ENCODE measurements at places on chromosomes 13 and 19.
A peak's percentile ranks its signal among the peaks of the same experiment; 100 is the strongest.

- DNase-seq: peak; percentile 77
These were observed 845.3 kb downstream of the DIAPH3 start for GRCh38 chr13:59318320-59318930.

- no peak for DNase-seq
These were observed 91.7 kb downstream of the SERP2 start for GRCh38 chr13:44465318-44465717.

DNA sequence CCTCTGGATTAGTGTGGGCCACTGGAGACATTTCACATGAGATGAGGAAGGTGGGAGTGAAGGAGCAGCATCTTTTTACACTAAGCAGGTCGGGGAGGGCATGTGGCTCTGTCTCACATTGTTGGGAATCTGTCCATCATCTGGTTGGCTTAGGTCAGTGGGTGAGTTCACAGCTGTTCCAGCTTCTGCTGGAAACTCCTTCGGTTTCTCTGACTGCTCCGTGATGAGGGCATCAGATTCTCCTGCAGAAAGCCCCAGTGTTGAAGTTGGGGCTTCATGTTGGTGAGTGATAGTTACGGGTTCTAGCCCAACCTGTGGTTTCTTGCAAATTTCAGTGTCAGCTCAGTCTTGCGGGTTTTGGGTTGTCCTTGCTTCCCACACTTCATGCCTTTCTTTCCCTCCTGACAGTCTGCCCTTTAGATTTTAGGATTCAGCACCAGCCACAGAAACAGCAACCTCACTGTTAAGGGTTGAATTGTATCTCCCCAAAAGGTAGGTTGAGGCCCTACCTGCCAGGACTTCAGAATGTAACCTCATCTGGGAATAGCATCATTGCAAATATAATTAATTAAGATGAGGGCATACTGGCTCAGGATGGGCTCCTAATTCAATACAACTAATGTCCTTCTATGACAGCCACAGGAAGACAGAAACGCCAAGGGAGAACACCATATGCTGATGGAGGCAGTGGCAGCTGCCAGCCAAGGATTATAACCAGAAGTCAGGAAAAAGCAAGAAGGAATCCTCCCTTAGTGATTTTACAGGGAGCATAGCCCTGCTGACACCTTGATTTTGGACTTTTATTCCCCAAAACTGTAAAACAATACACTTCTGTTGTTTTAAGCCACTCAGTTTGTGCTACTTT, 7.6 kb upstream of the ALOX5AP start:
- DNase-seq: no peak

- no peak for DNase-seq
These were observed 135.0 kb downstream of the URI1 start for GRCh38 chr19:30076751-30077670.

DNA sequence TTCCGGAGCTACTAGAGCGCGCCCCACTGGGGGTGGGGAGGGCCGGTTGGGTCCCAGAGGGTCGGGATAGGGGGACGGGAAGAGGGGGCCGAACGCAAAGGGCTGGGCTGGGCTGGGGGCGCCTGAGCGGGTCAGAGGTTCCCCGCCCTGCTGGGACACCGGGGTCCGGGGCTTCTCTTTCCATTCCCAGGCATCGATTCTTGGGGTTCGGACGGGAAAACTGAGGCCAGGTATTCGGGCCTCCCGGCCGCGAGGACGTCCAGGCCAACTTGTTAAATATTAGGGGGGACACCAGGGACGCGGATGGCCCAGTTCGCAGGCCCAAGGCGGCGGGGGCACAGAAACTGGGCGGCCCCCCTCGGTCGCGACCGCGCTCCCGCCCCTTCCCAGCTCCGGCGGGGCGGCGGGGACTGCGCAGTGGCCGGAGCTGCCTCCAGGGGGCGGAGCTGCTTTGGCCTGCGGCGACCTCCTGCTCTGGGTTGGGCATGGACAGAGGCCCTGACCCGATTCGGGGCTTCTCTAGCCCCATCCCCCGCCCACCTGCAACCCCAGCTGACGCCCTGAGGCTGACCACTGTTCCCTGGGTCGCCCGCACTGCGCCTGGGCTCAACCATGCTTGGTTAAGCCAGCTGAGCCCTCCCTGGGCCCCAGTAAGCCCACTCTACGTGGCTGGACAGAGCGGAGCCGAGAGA, 1.2 kb upstream of the KLF16 start:
- peak; percentile 72 for DNase-seq
